AML-193 (cell line): ENCODE measurements at places on chromosomes 3 and 15.

GRCh38 chr15:52680041-52680391 is 828 bp upstream of the ATOSA start:
- no peak for DNase-seq

DNA sequence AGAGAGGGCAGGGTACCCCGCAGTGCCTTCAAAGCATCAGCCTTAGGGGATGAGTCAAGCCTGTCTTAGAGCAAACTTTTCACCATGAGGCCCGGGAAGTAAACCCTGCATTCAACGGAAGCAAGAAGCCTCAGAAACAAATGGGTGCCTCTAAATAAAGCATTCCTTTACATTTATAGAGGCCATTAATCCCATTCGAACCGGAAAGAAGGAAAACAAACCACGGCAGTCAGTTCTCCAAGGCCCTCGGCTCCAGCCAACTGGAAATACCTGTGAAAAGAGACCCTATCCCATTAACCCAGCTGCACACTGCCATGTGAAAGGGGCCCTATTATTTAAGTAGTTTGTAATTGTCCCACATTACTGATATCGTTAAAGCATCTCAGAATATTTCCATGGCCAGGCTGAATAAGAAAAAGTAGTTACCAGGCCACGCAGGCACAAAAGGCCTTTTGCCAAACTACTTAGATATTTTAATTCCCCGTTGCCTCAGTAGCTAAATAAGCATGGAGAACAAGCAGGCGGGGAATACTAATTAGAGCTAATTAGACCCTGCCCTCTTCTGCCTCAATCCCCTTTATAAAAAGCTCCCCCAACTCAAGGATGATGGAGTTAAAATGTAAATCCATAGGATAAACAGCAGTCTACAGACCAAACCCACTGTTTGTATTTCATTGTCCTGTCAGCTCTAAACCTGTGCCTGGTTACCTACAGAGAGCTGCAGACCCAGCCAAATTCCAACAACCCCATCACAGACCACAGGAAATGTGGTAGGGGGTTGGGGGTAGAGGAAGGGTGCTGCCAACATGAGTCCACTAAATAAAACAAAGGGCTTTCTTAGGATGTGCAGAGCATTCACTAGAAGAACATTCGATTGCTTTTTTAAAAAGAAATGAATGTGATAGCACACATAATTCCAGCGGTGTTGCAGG is 4.1 kb downstream of the ITGB5 start:
- no peak for DNase-seq

GRCh38 chr15:52181938-52182780 is 9.0 kb downstream of the GNB5 start:
- DNase-seq, result no peak

- DNase-seq, result no peak
Measured at GRCh38 chr15:93179700-93180102, 90.7 kb upstream of the RGMA start.

GRCh38 chr3:17730318-17730967 is 12.0 kb downstream of the TBC1D5 start:
- DNase-seq, result no peak

DNA sequence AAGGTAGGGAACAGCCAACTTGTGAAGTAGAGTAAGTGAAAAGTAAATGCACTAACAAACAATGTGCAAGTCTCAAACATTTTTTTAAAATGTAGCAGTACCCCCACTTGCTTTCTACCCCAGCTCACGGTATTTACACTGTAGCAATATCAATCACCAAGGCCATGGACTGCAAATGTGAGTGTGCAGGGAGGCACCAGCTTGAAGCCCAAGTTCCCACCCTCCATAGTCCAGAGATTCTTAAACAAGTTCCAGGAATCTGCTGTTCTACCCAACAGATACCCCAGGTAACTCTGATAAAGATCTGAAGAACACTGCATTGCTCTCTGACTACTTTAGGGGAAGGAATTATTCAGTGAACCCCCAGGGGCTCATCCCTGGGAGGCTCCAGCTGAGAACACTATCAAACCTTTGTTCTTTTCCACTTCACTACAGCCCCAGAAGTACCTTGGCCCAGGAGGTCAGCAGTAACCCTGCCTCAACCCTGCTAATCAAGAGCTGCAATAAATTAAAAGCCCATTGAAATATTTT is 86.1 kb downstream of the FOXP1 start:
- DNase-seq, result no peak

- no peak for DNase-seq
Measured at GRCh38 chr15:47551546-47551945, 165.8 kb upstream of the SEMA6D start.

GRCh38 chr15:45678459-45679178 is 43.8 kb downstream of the SQOR start:
- DNase-seq, result no peak
